Activated T-cell treated with anti-CD3 and anti-CD28 coated beads, Interleukin-2, amount 50 U/mL, for 72 hours (primary cell): ENCODE measurements at places on chromosomes 7 and 10. TPM values are rescaled to one million over a fixed set of nuclear protein-coding genes. Genes with fewer than 3 reads are reported as not detected.

GRCh38 chr7:131521651-131522163, 34.7 kb downstream of the PODXL start:
- H3K27ac ChIP-seq: no peak overlapping the region
- H3K27me3 ChIP-seq: no peaks in the 10 kb centered on the region
- no peak overlapping the region for H3K4me3 ChIP-seq
- no peak for DNase-seq
- H3K4me1 ChIP-seq: peaks cover 12% of the 10 kb centered on the region

DNA sequence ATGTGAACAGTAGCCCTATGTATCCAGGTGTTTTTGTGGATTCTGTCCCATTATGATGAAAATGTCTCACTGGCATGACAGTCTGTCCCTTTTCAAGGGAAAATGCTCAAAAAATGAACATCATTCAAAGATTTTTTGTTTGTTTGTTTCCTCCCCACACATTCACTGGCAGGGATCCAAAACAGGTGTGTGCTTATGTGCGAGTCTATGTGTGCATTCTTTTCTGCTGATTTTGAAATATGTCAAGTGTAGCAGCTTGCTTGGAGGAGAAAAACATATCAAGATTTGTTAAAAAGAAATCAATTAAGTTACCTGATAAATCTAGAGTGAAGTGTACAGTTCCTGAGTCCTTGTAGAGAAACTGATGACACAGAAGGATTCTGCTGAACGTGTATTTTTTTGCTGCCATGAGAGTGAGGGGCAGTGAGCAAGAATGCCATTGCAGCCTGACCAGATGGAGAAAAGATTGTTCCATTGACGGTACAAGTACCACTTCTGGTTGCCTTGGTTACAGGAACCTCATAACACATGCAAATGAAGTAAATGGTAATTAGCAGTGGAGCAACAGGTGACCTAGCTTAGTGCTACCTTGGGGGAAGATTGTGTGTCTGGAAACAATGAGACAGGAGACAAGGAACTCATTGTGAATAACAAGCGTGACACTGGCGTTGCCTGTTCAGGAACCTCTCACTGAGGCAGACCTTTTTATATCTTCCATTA, 277.4 kb upstream of the PHYHIPL start:
- H3K4me3 ChIP-seq: no peak overlapping the region
- H3K4me1 ChIP-seq: no peaks in the 10 kb centered on the region
- no peak for DNase-seq
- no peak overlapping the region for H3K27ac ChIP-seq

DNA sequence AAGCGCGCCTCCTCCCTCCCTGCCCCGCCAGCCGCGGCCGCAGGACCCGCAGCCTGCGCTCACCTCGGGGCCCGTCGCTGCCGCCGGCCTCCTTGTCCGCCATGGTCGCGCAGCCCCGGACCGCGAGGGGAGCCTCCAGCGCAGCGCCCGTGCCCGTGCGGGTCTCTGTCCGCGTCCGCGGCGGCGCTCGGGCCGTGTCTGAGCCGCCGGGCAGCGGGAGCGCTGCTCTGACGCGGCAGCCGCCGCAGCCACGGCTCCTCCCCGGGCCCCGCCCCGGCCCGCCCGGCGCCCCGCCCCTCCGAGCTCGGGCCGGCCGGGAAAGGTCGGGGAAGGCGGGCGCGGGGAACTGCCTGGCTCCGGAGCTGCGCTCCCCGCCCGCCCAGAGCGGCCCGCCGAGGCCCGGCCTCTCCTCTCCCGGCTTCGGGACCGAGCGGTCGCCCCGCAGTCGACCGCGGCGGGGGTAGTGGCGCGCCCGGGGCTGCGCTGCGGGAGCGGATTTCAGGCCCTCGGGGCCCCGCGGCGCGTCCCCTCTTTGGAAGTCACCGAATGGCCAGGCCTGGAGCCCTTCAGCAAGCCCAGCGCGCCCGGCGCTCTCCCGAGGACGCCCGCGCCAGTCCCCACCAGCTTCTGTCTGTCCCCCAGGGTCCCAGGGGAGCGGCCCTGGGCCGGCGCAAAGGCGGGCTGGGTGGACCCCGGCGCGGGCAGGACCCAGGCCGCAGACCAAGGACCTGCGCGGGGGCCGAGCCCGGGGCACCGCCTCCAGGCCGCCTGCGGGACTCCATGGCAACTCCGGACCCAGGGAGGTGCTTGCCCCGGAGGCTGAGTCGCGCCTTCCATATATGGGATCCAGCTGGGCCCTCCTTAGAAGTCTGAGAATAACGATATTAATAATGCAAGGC, at the start of gene HSPA12A:
Gene HSPA12A (minus strand): TSS at position 200 of the 899 bp plus-strand sequence. CDS start 97 bp downstream, at position 103.
- H3K27ac ChIP-seq: no peak within 1 kb of the TSS
- DNase-seq: peak; percentile 43
- H3K27me3 ChIP-seq: peaks cover 61% of the 10 kb centered on the region
- no peaks in the 10 kb centered on the region for H3K4me1 ChIP-seq
- no peaks in the 10 kb centered on the region for H3K36me3 ChIP-seq

DNA sequence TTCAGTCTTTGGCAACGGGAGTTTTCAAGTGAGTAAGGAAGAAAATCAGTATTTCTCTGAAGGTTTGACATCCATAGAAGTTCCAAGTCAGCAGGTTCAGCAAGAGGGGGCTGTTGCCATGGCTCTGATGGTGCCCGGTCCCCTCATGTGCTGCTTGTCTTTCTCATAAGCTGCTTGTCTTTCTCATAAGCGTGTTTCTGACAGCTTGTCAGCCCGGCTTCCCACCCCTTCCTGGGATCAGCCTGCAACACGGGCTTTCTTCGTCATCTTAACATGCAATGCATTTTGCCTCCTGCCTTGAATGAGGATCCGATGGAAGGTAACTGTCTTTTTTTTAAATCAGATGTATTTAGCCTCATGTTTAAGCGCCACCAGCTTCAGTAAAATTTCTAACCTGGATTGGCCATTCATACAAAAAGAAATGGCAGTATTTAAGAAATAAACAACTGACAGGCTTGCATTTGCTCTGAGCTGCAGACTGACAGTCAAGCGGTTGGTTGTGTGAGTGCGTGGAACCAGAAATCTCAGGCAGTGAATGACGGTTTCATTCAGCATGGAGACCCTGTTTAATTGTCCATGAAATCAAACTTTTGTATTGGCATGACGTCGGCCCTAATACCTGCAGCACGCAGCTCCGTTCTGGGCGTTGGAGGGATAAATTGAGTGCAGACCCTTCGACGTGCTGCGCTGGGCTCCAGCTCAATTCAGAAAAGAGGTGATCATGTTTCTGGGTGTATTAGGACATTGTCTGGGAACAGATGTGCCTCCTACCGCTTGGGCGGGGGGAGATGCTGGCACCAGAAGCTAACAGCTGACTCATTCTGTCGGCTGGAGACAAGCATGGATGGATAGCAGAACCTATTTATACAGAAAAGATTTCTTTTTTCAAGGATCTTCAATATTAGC, 454.7 kb upstream of the FOXK1 start:
- no peaks in the 10 kb centered on the region for H3K4me1 ChIP-seq
- no peak overlapping the region for H3K4me3 ChIP-seq
- no peak for DNase-seq
- no peak overlapping the region for H3K27ac ChIP-seq
- H3K27me3 ChIP-seq: no peaks in the 10 kb centered on the region
- no peaks in the 10 kb centered on the region for H3K36me3 ChIP-seq

- H3K4me3 ChIP-seq: no peak overlapping the region
- H3K36me3 ChIP-seq: no peaks in the 10 kb centered on the region
- H3K27me3 ChIP-seq: peaks cover 16% of the 10 kb centered on the region
- DNase-seq: no peak
- H3K4me1 ChIP-seq: peaks cover 9% of the 10 kb centered on the region
These were observed 26.9 kb downstream of the PPP1R3C start for GRCh38 chr10:91605968-91606367.

GRCh38 chr10:33276282-33276923, 58.1 kb downstream of the NRP1 start:
- no peaks in the 10 kb centered on the region for H3K4me1 ChIP-seq
- no peak overlapping the region for H3K27ac ChIP-seq
- no peak overlapping the region for H3K4me3 ChIP-seq
- no peaks in the 10 kb centered on the region for H3K36me3 ChIP-seq
- DNase-seq: no peak
- H3K27me3 ChIP-seq: peaks cover 47% of the 10 kb centered on the region

GRCh38 chr10:101716891-101717659, 22.1 kb upstream of the FBXW4 start:
- peak; percentile 33 for DNase-seq
- no peaks in the 10 kb centered on the region for H3K36me3 ChIP-seq
- H3K4me3 ChIP-seq: no peak overlapping the region

C7orf57 gene
- 0.56 TPM for total RNA-seq

SYT15 gene
- total RNA-seq: 1.6 TPM

- peaks cover 32% of the 10 kb centered on the region for H3K4me1 ChIP-seq
- no peak for DNase-seq
- H3K27me3 ChIP-seq: no peaks in the 10 kb centered on the region
- H3K36me3 ChIP-seq: peaks cover 27% of the 10 kb centered on the region
These were observed 1.8 kb downstream of the AP4M1 start for GRCh38 chr7:100102950-100103840.

GRCh38 chr7:116399819-116400218, 99.7 kb upstream of the CAV2 start:
- no peaks in the 10 kb centered on the region for H3K4me1 ChIP-seq
- H3K27ac ChIP-seq: no peak overlapping the region
- no peak for DNase-seq
- no peaks in the 10 kb centered on the region for H3K36me3 ChIP-seq
- H3K27me3 ChIP-seq: peaks cover 42% of the 10 kb centered on the region

DNA sequence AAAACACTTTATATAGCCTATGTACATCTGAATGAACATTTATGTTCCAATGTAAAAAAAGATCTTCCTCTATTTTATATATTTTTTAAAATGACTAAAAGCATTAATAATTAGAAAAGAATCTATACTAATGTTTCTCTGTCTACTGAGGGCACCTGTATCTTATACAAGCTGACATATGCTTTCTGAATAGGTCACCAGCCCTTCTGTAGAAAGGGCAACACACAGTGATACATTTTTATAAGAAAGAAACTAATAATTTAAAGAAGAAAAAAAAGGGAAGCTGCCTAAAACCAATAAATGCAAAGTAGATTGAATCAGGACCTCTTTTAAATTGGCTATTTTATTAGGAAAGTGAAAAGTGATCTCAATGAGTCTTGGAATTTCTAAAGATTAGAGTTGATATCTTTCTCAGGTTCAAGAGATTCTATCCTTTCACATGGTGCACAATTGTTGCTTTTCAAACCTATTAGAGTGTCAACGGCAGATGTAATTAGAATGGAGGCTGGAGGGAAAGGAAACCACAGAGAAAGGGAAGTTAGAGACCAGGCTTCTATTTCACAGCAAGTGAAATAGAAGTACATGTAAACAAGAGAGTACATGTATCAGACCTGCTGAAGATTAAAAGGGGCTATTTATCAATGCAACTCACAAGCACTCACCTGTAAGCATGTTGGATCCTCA, 6.3 kb downstream of the MTPN start:
- no peak overlapping the region for H3K27ac ChIP-seq
- H3K27me3 ChIP-seq: no peaks in the 10 kb centered on the region
- DNase-seq: no peak
- peaks cover 79% of the 10 kb centered on the region for H3K4me1 ChIP-seq

DNA sequence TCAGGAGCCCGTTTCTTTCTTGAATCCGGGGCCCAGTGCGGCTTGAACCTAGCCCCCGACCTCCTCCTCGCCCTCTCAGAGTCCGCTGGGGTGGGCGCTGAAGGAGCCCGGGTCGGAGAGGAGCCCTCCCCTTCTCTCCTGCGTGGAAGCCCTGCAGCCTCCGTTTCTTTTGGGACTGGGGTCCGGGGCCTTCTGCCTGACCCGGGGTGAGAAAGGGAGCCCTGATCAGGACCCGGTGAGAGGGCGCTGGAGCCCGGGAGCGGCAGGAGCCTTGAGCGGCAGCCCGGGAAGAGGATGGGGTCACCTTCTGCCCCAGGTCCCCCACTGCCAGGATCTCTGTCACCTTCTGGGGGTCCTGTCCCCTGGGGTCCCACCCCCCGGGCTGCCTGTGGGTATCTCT, 162.3 kb downstream of the ZNF33B start:
- peaks cover 38% of the 10 kb centered on the region for H3K27me3 ChIP-seq
- no peak overlapping the region for H3K4me3 ChIP-seq
- no peak for DNase-seq
- H3K36me3 ChIP-seq: no peaks in the 10 kb centered on the region

GRCh38 chr10:126087796-126088505, 191.6 kb downstream of the FANK1 start:
- H3K27ac ChIP-seq: no peak overlapping the region
- no peak overlapping the region for H3K4me3 ChIP-seq
- no peaks in the 10 kb centered on the region for H3K4me1 ChIP-seq
- no peak for DNase-seq
- H3K36me3 ChIP-seq: no peaks in the 10 kb centered on the region

GAD2 gene
- not detected for total RNA-seq

TMEM213 gene
- 0.39 TPM for total RNA-seq

FZD1 gene
- 0.21 TPM for total RNA-seq

GRCh38 chr10:62063795-62064472, 162.4 kb downstream of the ARID5B start:
- peak overlapping the region; percentile 36 for H3K4me3 ChIP-seq
- H3K27me3 ChIP-seq: no peaks in the 10 kb centered on the region
- no peak for DNase-seq
- H3K36me3 ChIP-seq: peaks cover 32% of the 10 kb centered on the region
- H3K27ac ChIP-seq: peak overlapping the region; percentile 100
- H3K4me1 ChIP-seq: peaks cover 85% of the 10 kb centered on the region

DNA sequence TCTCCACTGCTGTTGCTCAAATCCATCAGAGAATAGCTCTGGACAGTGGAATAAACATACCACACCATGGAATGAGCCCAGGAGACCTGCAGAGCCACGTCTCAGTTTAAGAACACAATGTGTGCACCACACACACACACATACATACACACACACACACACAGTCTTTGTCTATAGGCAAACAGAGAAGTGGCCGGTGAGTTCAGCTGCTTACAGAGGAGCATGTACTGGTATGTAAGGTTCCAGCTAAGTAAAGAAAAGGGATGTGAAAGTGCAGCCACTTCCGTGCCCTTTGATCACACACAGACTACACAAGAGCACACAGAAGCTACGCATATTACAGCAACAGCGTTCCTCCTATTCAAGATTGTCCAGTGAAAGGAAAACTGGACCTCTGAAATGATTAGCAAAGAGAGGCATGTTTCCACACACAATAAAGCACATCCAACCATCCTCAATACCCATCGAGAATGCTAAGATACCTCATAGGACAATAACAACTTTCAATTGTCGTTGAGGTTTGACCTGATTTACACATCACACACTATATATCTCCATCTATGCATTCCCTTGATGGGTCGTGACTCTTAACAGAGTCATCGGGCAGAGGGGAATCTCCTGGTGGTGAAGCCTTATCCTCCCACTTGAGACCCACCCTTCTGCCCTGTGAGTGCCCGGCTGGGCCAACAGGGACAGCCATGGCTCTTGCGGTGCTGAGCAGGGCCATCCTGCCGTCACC, 23.6 kb downstream of the SLC35B4 start:
- no peak for DNase-seq
- no peaks in the 10 kb centered on the region for H3K4me1 ChIP-seq
- no peaks in the 10 kb centered on the region for H3K27me3 ChIP-seq

GRCh38 chr10:89100680-89101079, 106.4 kb downstream of the CH25H start:
- no peaks in the 10 kb centered on the region for H3K36me3 ChIP-seq
- no peaks in the 10 kb centered on the region for H3K27me3 ChIP-seq
- DNase-seq: no peak
- peaks cover 7% of the 10 kb centered on the region for H3K4me1 ChIP-seq
- no peak overlapping the region for H3K4me3 ChIP-seq
